ENCODE measurements at places on chromosomes 11 and 22.

- no peak for DNase-seq
Observed at GRCh38 chr22:27867085-27867952, 51.7 kb downstream of the PITPNB start.

DNA sequence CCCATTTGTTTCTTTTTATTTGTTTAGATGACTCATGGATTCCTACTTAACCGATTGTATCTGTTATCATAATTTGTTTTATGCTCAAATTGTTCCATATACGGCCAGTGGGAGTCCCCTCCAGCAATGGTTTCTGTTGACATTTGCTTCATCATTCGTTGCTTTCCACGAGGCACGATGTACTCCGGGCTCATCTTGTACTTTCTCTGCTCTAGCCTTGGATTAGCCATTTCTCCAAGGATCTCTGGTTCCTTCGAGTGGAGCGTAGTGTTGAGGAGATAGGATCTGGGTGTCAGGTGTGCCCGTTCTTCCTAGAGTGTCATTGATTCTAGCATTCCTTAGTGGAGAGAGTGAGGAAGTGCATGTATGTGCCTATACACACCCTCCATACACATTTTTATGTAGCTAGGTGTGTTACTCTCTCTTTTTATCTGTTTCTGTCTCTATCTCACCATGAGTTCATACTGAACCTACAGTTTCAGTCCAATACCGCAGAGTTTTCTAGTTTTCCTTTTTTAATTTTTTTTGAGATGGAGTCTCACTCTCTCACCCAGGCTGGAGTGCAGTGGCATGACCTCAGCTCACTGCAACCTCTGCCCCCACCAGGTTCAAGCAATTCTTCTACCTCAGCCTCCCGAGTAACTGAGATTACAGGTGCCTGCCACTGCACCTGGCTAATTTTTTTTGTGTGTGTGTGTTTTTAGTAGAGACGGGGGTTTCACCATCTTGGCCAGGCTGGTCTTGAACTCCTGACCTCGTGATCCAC, 31.4 kb downstream of the TECTA start:
- DNase-seq, result no peak

GRCh38 chr11:11318461-11318860, 34.6 kb downstream of the CSNK2A3 start:
- no peak for DNase-seq

DNA sequence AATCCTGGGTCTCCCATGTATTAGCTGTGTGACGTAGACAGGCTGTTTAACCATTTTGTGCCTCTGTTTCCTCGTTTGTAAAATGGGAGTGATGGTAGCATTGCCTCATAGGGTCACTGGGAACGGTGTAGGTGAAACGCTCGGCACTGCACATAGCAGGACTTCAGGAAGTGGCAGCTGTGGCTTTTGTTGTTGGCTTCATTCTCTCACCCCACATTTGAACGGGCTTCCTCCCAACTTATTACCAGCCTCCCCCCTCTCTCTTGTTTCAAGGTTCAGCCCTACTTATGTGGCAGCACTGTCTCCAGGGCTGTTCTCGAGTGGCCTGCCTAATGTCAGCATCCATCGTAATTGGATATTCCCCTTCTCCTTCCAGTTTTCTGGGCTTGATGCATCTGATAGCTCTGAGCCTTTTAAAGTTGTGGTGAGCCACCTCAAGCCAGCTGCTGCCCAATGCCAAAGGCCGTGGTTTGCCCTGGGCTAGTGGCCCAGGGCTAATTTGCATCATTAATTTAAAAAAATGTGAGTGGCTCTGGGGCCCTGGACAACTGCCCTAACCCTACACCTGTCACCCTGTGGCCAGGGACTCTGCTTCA, 217.8 kb upstream of the TBCEL start:
- DNase-seq, result no peak

GRCh38 chr11:68545796-68546195, 85.2 kb downstream of the PPP6R3 start:
- no peak for DNase-seq

GRCh38 chr11:3136546-3137455, 28.3 kb downstream of the OSBPL5 start:
- DNase-seq, result no peak

DNA sequence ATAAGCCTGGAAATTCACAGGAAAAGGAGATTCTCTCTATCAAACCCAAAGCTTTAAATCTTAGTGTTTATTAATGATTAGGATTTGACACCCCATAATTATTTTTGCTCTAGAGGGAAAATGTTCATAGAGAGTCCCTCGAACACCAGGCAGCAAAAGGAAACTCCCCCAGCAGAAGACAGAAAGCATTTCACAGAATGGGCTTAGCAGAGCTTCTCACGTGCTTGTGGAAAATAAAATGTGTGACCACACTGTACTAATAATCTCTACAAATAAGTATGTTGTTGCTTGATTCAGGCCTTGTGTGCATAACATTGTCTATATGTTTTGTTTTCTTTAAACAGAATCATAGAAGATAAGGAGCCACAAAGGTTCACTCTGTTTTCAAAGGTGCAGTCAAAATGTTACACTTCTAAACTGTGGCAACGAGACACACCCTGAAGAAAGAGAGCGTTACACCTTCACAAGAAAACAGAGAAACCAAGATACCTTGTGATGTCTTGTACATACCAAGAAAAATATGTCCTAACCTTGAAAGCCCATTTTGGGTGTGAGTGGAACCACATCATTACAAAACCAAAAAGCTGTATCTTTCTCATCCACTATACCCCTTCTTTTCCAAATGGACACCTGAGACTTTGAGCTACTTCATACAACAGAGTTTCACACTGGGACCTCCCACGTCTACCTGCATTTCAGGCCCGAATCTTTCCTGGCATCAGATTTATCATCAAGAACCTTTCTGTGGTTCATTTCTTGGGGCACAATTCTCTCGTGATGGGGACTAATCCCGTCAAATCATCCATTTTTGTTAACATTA, 282.5 kb downstream of the ETS1 start:
- DNase-seq, result no peak

DNA sequence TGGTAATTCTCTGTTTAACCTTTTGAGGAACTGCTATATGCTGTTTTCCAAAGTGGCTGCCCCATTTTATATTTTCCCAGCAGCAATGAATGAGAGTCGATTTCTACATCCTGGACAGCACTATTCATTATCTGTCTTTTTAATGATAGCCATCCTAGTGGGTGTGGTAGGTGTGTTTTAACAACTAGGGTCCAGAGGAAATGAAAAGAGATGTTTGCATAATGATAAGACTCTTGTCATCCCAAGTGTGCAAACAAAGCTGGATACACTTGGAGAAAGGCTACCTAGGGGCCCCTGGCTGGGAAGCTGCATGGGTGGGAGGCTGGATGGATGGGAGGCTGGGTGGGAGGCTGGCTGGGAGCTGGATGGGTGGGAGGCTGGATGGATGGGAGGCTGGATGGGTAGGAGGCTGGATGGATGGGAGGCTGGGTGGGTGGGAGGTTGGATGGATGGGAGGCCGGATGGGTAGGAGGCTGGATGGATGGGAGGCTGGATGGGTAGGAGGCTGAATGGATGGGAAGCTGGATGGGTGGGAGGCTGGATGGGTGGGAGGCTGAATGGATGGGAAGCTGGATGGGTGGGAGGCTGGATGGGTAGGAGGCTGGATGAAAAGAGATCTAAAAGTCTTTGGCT, 158.0 kb downstream of the DSCAML1 start:
- no peak for DNase-seq

DNA sequence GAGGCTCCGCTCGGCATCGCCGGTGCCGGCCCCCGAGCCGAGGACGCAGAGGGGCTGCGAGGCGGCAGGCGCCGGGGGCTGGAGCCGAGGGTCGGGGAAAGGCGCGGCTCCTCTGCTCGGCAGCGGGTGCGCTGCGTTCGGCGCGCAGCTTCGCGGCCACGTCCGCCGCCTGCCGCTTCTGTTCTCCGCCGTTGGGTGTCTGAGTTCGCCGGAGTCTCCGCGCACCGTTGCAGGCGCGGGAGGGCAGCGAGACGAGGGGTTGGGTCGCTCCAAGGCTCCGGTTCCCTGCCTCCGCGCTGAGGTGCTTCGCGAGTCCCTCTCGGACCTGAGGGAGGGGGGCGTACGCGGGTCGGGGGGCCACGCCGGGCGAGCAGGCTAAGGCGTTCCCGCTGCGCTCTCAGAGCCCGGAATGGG, 347 bp downstream of the MN1 start:
- no peak for DNase-seq

GRCh38 chr22:43925433-43926348, 2.1 kb downstream of the PNPLA3 start:
- no peak for DNase-seq

DNA sequence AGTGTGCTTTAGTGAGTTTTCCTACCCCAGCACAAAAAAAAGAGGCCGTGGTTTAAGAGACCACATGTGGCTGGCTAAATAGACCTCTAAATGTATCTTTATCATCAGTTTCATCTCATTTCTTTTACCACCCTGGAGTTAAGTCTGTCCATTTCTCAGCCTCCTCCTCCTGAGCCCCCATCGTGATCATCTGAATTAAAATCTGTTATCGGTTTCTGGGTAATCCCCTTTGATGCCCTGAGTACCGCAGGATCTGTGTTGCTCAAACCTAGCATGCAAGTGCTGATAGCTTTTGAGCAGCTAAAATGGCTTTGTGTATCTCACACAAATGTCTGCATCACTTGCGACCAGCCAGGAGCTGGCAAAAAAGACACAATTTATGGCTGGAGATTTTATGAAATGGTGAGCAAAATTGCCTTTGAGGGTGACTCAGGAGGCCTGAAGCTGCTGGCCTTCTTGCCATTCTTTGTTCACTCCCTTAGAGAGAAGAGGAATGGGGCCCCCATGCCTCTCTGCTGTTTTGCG, 236.5 kb downstream of the NTM start:
- no peak for DNase-seq

GRCh38 chr11:35347921-35348331, 71.4 kb downstream of the SLC1A2 start:
- DNase-seq, result no peak

DNA sequence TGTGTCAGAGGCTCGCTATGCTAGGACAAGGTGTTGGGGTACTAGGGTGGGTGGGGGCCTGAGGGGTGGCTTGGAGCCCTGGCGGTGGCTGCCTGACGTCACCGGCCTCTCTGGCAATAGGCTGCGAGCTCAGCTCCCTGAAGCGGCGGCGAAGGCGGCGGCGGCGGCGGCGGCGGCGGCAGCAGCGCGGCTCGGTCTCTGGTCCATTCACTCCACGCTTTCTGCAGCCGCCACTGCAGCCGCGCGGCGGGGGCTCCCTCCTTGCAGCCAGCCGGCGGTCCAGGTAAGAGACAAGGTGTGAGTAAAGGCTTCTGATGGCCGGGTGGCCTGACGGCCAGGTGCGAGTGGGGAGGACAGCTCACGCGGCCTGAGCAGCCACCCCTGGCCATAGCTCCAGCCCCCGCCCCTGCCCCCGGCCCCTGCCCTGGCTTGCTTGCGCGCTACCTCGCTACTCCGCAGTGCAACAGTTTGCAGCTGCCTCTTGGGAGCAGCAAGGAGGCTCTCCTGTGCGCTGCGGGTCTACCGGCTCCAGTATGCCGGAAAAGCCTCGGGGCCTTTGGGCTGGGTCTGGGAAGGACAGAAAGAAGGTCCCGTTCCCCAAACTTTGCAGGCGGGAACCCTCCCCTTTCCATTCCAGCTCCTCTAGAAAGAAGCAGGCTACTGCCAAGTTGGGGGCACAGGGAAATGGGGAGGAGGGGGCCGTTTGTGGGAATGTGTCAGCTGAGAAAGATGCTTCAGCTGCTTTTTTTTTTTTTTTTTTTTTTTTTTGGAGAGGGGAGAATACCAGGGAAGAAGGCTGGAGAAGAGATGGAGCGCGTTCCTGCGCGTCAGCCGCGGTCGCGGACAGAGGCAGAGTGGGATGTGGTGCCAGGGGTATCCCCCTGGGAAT, at the start of gene C11orf87:
TSS of gene C11orf87 (plus strand) at position 210 of the 889 bp plus-strand sequence. CDS start 1,444 bp downstream, outside the sequence.
- DNase-seq, result no peak

DNA sequence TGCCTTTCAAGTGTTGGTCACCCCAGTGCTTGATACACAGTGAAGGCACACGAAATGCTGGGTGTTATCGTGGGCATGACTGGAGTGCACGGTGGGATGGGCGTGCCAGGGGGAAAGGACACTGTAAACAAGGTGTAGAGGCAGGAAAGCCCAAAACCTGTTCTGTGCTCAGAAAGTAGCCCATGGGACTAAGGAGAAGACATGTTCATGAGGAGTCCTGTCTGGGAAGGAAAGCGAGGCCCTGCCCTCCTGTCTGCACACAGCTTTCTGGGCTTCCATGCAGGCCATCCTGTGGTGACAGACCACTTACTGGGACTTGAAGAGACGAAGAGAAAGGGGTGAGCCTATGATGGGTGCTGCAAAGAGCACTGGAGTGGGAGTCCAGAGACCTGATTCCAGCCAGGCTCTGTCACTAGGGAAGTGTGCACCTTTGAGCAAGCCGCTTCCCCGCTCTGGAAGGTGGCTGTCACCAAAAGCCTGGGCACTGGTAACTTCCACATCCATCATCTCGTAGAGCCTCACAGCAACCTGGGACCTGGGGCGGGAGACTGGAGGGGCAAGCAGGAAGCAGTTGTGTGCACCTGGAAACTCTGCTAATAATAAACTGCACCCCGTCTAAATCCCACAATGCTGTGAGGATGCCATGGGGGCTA, 846 bp upstream of the POU2F3 start:
- DNase-seq, result no peak

DNA sequence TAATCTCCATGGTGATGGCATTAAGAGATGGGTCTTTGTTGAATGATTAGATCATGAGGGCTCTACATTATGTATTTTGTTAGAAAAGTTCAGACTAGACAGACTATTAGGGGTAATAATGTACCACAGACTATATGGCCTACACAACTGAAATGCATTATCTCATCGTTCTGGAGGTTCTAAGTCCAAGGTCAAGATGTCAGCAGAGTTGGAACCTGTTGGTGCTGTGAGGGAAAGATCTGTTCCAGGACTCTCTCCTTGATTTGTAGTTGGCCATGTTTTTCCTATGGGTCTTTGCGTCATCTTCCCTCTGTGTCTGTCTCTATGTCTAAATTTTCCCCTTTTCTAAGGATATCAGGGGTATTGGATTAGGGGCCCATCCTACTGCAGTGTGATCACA, 8.4 kb upstream of the GLYATL1 start:
- no peak for DNase-seq

DNA sequence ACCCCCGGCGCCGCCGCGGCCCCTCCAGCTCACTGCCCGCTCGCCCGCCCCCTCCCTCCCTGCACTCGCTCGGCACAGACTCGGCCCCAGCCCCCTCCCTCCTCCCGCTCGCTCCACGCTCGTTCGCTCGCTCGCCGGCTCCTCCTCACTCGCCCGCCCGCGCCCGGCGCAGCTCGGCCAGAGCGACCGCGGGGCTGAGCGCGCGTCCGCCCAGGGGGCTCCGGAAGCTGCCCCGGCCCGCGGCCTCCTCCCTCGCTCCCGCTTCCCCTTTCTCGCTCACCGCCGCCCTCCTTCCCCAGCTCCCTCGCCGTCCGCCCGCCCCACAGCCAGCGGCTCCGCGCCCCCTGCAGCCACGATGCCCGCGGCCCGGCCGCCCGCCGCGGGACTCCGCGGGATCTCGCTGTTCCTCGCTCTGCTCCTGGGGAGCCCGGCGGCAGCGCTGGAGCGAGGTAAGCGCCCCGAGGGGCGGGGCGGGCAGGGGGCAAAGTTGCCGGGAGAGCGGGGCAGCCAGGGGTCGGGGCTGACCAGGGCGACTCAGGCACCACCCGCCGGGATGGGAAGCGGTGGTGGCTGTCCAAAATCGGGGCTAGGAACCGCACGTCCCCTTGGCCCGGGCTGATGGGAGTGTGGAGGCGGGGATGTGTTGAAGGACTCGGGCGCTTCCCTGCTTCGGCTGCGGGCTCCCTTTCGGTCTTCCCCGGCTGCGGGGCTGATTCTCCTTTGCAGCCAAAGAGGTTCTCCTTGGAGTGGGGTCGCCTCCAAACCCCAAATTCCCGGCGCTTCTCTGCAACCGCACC, at the start of gene SEZ6L:
TSS of gene SEZ6L (plus strand) at position 148 of the 797 bp plus-strand sequence. CDS start at position 356, 208 bp downstream.
- DNase-seq, result no peak

All from effector CD8-positive, alpha-beta T cell (primary cell).